H1 (cell line): ENCODE measurements at places on chromosomes 3 and 15. TPM values are rescaled to one million over a fixed set of nuclear protein-coding genes. Genes with fewer than 3 reads are reported as not detected.

Gene NGRN
- total RNA-seq: 101 and 102 TPM in 2 replicates

GRCh38 chr3:72652395-72652794 is 195.8 kb downstream of the SHQ1 start:
- no peak for DNase-seq

Gene ISLR
- total RNA-seq: 0.35 TPM in 1 of 2 replicates, not detected in the other

Gene IQCF5
- not detected in 2 replicates for total RNA-seq

- DNase-seq: no peak
Observed at GRCh38 chr3:481680-482079, 285.1 kb downstream of the CHL1 start.

DNA sequence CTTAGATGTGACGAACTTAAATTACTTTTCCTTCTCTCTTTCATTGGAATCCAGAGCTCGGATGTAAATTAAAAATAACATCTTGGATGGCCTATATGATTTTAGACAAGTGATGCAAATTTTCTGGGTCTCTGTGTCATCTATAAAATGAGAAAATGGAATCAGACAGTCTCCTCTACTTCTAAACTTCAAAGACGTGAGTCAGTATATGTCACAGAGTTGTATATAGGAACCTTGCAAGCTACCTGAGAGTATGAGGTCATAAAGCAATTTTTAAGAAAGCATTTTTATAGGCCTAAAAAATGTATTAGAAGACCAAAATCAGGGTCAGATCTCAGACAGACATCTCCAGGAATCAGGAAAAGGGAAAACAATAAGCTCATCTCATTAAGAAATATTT is 128.3 kb downstream of the TBL1XR1 start:
- DNase-seq: no peak

- no peak for DNase-seq
Observed at GRCh38 chr15:69994429-69995205, 103.1 kb downstream of the TLE3 start.

Gene TGFBR2
- 6.7 and 7.4 TPM in 2 replicates for total RNA-seq

Gene CELSR3
- 26.7 and 29.5 TPM in 2 replicates for total RNA-seq

Gene C3orf52
- total RNA-seq: 13.1 and 13.2 TPM in 2 replicates

GRCh38 chr3:14631687-14632441 is 19.7 kb upstream of the CCDC174 start:
- DNase-seq: no peak

Gene CCDC80
- total RNA-seq: 12.6 and 12.9 TPM in 2 replicates
